ENCODE measurements at places on chromosomes 4 and X.

GRCh38 chrX:81082649-81083048 lies 119.1 kb downstream of the HMGN5 start:
- no peak for DNase-seq
- no peaks in the 10 kb centered on the region for H3K36me3 ChIP-seq
- no peak overlapping the region for H3K27ac ChIP-seq
- no peaks in the 10 kb centered on the region for H3K27me3 ChIP-seq
- no peaks in the 10 kb centered on the region for H3K4me1 ChIP-seq

GRCh38 chrX:95949588-95949987 lies 735.1 kb upstream of the DIAPH2 start:
- H3K36me3 ChIP-seq, result no peaks in the 10 kb centered on the region
- H3K27ac ChIP-seq, result no peak overlapping the region
- H3K4me3 ChIP-seq, result no peak overlapping the region

DNA sequence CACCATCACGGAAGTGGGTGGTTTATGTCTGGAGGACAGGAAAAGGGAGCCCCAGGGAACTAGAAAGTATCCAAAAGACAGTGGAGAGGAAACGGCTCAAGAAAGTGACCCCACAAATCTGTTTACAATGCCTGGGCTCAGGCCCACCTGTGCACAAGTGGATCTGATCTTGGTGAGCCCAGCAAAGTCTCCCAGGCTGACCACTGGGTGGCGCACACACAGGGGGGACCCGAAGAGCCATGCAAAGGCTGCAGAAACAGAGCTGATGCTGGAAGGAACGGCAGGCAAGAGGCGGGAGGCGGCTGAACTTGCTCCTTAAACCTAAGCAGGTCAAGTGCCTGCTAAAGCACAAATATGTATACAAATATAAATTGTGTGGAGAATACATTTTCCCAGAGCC lies 9.6 kb downstream of the HAUS7 start:
- no peak overlapping the region for H3K27ac ChIP-seq
- H3K27me3 ChIP-seq, result peaks cover 3% of the 10 kb centered on the region
- H3K4me1 ChIP-seq, result no peaks in the 10 kb centered on the region
- no peaks in the 10 kb centered on the region for H3K36me3 ChIP-seq
- DNase-seq, result peak; percentile 77

DNA sequence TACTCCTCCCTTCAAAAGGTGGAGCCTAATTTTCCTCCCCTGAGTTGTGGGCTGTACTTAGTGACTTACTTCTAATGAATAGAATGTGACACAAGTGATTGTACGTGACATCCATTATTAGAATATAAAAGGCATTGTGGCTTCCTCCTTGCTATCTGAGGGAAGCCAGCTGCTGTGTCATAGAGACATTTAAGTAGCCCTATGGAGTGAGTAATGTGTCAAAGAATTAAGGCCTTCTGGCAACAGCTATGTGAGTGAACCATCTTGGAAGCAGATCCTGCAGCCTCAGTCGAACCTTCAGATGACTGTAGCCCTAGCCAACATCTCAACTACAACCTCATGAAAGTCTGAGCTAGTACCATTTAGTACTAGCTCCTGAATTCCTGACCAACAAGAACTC lies 76.1 kb downstream of the BCOR start:
- H3K4me3 ChIP-seq, result no peak overlapping the region
- no peak overlapping the region for H3K27ac ChIP-seq
- peaks cover 1% of the 10 kb centered on the region for H3K27me3 ChIP-seq
- DNase-seq, result no peak
- H3K36me3 ChIP-seq, result no peaks in the 10 kb centered on the region

DNA sequence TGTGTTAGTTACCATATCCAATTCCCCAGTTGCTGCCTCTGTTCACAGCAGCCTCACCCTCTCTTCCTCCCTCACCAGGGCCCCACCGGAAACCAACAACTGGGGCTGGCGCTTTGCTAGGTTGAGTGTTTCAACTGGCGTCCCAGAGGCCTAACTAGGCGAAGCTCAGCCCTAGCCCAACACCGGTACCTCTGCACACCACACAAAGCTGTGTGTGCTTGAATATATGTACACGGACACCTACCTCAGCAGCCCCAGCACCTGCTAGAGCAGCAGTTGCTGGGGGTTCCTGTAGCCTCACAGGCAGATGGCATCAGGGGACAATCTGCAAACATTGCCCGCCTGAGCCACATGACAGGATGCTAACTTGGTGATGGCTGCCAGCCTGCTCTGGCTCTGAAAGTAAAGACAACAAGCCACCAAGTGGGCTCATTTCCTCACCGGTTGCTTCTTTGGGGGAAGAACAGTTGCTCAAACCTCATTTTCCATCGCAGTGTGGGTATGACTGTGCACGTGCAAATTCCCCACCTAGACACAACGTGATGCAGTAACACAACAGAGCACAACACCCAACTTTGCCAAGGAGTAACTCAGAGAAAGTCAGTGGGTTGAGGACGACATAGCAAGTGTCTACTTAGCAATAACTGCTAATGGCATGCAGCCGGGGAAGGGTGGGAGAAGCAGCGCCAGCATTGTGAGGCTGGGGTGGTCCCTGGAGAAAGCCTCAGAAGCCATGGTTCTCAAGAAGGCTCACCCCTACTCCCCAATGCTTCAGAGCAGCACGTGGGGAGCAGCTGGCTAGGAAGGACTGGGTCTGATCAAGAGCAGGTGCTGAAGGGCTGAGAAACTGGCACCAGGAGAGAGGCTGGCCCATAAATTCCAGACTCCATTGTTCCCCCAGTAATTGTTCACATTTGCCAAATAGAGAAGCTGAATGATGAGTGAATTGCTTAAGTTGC lies 139.5 kb downstream of the SH3KBP1 start:
- H3K27me3 ChIP-seq, result no peaks in the 10 kb centered on the region
- DNase-seq, result no peak
- peaks cover 10% of the 10 kb centered on the region for H3K4me1 ChIP-seq
- no peak overlapping the region for H3K4me3 ChIP-seq

All from glutamatergic neuron (in vitro differentiated cells).